ENCODE measurements at places on chromosomes 2 and 18.

DNA sequence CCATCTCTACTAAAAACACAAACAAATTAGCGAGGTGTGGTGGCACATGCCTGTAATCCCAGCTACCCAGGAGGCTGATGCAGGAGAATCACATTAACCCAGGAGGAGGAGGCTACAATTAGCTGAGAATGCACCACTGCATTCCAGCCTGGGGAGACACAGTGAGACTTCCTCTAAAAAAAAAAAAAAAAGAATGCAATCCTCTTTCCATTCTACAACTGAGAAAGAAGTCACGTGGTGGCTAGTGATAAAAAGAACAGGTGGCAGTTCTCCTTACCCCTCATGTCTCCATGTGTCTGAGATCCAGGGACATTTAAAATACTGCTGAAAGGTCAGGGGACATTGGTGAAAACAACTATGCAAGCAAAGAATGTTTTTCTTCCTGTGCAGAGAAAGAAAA lies 24.4 kb upstream of the GPR39 start:
- DNase-seq, result no peak

- no peak for DNase-seq
Measured at GRCh38 chr2:16635791-16636699, 29.6 kb downstream of the CYRIA start.

DNA sequence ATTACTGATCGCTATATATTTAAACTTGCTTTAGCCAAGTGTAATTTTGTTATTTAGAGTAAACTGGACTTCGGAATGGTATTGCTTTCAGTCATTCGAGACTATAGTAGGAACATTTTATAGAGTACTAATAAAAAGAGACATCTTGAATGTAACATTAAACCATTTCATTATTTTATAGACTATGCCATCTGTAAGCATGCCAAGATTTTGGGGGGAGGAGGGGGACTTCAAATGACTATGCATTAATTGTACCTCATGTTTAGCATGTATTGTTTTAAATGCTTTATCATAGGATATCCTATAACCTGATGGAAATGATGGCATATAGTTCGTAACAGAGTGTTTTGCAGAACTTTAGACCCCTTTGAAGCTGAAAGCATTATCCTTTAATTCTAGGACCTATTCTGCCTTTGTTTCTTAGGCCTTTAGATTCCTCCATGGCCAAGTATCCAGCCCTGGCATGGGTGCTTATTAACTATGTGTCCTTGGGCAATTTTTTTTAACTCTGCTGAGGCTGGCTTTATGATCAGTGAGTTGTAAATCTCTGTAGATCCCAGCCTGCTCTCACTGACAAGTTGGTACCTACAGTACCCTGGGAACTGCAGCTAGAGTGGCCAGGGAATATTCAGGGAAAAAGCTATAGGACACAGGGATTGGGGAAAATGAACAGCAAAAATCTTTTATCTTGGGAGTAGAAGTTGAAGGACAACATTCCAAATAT lies 93.4 kb downstream of the PARD3B start:
- DNase-seq, result no peak

DNA sequence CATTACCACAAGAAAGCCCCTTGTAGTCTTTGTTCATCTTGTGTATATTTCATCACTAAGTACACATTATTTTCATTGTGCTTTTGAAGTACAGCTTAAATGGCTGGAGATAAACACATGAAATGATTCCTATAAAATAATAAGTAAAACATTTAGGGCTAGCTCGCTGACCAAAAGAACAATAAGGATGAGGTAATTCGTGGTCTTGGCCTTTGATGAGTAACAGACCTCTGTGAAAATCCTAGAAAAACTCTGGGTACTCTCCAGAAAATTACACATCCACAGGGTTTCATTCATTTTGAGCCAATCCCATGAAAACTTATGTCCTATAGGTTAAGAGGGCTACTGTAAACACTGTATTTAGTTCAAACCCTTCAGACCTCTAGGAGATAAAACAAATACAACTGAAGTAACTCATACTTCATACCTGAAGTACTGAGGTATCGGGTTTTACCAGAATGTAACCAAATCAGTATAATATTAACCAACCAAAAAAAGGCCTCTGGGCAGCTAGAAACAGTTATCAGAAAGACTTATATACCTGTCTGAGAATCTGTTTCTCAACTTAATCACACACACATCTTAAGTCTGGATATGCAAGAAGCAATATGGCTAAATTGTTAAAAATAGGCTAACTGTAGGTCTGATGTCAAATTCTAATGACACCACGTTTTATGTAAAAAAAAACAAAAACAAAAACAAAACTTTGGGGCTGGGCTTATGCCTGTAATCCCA lies 31.0 kb downstream of the CFAP36 start:
- DNase-seq, result no peak

GRCh38 chr2:124039762-124040291 lies 14.7 kb downstream of the CNTNAP5 start:
- peak; percentile 85 for DNase-seq

GRCh38 chr2:202682274-202682673 lies 47.5 kb downstream of the FAM117B start:
- DNase-seq, result no peak

GRCh38 chr2:174072069-174072468 lies 106.9 kb upstream of the SP3 start:
- DNase-seq, result no peak

DNA sequence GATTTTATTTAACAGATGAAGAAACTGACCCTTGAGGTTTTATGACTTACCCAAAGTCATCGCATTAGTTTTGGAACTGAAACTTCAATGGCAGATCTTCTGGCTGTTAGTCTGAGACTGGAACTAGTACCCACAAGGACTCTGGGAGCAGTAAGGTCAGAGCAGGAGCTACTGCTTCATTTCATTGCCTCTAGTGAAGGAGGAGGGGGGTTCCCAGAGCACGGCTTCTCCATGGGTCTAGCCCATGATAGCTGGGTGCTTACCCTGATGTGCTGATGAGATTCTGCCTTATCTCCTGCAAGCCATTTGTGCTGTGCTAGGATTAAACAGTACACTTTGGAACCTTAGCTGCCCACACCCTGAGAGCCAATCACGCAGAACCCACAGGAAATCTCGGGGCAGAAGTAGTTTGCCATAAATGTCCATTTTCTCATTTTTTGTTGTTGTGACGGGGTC lies 5.4 kb upstream of the RNASEH1 start:
- no peak for DNase-seq

DNA sequence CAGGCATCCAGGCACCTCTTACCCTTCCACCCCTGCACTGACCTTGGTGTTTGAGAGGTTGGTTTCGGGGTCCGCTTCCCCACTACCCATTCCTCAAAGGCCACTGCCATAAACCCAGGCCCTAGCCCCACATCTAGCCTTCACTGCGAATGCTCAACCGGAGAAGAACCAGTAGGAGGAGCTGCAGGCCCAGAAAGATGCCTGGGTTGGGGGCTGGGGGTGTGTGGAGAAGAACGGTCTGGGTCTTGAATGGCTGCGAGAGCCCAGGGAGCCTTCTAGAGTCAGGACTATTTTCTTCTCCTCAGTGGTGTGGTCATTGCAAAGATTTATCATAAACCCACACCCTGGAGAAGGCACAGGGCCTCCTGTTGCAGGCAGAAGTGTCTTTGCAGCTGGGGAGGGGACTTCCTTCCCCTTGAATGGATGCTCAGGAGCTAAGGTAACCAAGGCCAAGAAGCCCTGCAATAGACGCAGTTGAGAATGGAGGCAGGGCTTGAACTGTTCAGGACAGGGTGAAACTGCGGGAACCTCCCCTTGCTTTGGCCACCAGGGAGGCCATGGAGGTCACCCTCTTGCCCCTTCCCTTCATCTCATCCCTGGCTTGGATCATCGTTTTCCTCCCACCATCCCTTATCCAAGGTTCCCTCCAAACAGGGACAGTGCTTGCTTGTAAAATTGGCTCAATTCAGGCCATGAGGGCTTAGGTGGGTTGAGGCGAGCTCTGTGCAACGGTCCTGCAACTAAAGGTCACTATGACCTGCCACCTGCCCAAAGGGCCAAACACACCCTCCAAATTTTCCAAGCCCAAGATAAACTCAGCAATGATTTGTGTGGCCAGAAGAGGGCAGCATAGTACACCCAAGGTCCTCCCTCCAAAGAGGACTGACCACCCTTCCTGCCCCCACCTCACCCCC lies 20.9 kb downstream of the THNSL2 start:
- peak; percentile 2 for DNase-seq

DNA sequence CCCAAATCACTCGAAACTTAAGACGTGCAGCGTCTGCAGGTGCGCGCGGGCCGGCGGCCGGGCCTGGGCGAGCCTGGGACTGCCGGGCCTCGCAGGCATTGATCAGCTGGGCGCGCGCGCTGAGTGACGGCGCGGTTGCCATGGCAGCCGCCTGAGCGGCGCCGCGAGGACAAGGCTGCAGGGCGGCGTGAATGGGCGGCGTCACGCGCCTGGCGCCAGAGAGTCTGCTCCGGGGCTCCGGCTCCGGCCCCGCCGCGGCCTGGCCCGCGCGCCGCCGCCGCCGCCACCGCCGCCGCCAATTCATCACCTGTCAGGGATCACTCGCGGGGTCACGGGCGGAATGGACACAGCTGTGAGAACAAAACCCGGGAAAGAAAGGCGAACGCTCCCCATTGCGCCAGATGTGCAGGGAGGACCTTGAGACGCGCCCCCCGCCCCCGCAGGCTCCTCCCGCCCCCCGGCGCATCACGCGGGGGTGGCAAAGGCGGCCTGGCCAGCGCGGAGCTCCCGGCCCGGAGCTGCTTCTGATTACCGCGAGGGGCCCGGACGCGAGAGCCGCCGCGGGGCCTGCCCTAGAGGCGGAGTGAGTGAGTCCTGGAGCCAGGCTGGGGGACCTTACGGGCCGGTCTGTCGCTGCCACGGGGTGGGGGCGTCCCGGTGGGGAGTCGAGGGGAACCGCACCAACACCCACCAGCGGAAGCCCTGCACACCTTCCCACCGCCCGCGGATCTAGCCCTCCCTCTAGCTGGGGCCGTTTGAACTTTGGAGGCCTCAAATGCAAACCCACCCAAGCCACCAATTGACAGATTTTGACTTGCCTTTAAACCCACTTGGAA lies 2.9 kb upstream of the ID2 start:
- DNase-seq, result peak; percentile 93

DNA sequence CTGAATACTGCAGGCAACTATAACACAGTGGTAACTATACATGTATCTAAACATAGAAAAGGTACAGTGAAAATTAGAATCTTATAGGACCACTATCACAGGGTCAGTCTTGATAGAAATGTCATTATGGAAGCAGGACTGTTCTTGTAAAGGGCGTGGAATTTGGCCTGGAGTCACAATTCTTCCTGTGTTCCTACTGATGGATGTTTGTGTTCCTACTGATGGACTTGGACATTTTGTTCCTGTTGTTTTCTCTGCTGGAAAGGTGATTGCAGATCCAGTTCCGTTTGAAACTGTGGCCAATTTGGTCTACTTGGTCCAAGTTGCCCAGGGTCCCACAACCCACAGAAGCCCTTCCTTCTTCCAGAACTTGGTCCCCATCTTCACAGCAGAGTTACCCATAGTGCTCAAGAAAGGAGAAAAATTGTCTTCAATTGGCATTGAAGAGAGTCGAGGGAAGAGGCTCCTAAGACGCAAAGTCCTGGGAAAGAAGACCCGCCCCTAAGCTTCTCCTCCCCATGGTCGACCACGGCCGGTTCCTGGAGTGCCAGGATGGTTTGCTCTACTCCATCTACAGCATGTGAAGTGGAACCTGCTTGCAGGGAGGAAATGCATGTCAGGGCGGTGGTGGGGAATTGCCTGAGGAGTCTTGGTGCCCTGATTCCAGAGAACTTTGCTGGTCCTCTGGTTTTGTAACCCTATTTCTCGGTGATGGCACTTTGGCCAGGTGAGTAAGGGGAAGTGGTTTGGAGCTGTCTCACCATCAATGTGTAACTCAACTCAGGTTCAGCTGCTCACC lies 102.8 kb upstream of the RAB12 start:
- no peak for DNase-seq

DNA sequence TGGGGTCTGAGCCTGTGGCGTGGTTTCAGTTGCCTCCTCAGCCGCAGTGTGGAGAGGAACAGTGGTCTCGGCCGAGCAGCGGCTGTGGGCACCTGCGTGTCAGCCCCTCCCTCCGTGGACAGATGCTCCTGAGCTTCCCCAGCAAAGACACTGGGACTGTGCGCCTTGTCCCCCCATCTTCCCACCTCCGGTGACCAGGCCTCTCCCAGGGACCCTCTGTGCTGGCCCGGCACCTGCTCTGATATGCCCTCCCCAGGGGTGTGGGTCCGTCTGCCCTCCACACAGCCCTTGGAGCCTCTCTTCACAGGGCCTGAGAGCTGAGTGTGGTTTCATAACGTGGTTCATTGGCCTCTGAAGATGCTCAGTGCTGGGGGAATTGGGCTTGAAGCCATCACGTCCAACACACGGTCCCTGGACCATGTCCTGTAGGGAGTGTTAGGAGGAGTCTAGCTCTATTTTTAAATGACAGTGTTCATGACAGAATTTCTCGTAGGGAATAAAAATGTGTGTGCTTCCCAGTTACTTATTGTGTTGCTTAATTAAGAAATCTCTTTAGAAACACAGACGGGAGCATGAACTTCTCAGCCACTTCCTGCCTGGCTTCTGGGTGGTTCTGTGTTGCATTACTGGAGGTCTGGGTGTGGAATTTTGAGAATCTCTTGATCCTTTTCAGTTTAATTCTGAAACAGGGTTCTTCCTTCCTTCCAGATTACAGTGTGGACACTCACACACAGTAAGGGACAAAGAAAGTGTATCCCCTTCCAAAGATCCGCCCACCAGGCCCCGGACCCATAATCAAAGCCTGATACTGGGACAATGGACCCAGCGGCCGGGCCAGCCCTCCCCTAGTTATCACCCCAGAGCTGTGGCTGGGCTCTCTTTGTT lies 110.7 kb downstream of the NFATC1 start:
- no peak for DNase-seq

- DNase-seq, result no peak
Measured at GRCh38 chr18:22302144-22302543, 115.6 kb downstream of the CTAGE1 start.

GRCh38 chr2:11933854-11934253 lies 187.4 kb downstream of the LPIN1 start:
- no peak for DNase-seq

DNA sequence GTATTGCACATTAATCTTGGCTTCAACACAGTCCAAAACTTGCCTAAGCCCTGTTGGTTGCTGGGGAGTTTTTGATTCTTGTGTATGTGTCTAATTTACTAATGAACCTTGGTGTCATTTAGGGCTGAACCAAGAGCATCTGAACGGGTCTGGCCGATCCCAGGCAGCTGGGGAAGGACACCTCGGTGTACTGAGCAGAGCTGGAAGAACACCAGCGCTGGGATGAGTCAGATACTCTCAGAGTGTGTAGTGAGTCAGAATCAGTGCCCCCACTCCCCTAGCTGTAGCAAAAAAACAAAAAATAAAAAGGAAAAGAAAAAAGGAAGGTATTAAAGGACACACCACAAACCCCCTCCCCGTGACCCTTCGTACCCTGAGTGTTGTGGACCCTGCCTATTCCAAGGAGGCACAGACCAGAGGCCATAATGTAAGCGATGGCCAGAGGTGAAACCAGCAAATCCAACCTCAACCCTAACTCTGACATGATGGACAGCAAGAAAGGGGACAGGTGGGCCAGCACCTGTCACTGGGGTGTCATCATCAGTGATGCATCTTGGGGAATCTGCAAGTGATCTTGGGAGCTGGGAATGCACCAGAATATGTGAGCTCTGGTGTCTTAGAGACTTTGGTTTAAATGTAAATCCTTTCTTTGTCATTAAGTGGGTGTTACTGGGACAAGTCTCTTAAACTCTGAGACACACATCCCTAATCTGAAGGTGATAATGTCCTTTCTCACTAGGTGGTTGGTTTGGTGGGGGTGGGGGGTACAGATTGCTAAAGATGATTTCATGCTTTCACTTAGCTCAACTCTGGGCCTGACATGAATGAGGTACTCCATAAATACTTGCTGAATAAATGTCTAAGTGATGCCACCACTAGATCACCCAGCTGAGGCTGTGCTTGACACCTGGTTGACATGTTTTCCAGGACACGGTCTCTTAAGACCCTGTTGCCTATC lies 34.2 kb upstream of the NCOA1 start:
- no peak for DNase-seq

Data from DMS153 (cell line).